ENCODE measurements at places on chromosomes 5 and 9.

DNA sequence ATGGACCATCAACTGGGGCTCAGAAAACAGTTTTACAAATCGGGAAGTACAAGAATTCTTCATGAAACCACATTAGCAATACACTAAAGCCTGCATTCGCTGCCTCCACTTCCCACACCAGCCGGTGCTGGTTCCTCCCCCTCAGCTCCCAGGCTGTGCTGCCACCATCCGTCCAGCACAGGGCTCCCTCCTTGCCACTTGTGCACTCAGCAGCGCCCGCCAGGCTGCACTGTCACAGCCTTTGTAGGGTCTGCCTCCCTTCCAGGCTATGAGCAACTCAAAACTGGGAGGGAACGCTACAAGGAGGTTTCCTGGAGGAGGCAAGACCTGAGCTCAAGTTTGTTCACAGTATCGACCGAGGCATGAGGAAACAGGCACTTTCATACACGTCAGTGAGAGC, 7.7 kb downstream of the MAPK9 start:
- no peak for DNase-seq

DNA sequence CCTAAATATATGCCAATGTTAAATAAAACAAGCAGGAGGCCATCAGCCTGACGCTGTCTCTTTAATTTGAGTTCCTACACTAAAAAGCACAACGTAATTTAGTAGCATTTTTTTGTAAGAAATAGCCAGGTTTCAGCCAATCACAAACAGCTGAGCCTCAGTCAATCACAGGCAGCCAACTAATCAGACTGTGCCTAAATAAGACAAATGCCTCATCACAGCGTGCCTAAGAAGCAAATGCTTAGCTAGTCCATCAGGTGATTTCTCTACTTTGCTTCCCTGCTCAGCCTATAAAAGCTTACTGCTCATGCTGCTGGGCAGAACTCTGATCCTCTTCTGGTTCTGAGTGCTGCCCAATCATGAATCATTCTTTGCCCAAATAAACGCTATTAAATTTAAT, 38.3 kb upstream of the RORB start:
- DNase-seq, result no peak

DNA sequence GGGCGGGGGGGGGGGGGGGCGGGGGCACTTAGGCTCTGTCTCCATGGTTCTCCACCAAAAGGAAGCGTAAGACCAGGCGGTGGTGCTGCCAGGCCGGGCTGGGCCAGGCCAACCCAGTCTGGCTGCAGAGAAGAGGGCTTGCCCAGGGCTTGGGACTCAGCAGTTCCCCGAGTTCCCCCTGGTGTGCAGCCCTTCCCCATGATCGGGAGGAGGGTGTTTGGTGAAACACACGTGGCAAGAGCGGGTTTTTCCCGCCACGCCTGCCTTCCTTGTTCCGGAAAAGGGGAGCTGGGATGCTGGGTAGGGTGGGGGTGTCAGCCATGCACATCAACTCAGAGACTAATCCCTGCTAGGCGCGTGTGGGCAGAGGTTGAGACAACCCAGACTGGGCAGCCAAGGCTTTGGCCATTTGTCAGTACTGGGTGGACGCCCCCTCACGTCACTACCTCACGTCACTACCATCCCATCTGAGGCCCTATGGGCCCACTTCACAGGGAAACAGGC, 32.9 kb downstream of the PRRX2 start:
- no peak for DNase-seq

GRCh38 chr5:88680253-88681132, 202.5 kb downstream of the MEF2C start:
- peak; percentile 73 for DNase-seq

- DNase-seq, result no peak
Observed at GRCh38 chr9:12884736-12885395, 110.0 kb downstream of the LURAP1L start.

DNA sequence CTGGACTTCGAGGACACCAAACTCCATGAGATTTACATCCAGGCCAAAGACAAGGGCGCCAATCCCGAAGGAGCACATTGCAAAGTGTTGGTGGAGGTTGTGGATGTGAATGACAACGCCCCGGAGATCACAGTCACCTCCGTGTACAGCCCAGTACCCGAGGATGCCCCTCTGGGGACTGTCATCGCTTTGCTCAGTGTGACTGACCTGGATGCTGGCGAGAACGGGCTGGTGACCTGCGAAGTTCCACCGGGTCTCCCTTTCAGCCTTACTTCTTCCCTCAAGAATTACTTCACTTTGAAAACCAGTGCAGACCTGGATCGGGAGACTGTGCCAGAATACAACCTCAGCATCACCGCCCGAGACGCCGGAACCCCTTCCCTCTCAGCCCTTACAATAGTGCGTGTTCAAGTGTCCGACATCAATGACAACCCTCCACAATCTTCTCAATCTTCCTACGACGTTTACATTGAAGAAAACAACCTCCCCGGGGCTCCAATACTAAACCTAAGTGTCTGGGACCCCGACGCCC, 1.3 kb downstream of the PCDHGC3 start:
- DNase-seq, result no peak

DNA sequence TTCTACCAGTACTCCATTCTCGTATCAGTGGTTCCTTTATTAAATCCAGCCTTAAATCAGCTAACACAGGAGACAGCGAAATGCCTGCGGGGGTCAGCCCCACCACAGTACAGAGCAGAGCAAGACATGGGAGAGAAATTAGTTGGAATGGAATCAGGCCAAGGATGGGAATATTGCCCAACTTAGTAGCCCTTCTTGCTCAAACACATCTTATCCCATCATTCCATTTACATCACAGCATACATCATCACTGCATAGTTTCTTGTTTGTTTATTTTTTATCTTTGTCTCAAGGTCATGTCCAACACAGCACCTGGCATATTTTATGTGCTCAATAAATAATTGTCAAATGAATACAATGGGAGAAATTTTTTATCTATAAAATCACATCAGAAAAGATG, 34.3 kb upstream of the DAB2 start:
- DNase-seq, result no peak

GRCh38 chr5:57692582-57693487, 210.2 kb upstream of the ACTBL2 start:
- DNase-seq, result no peak

All from CD4-positive, alpha-beta T cell treated with Interleukin-15 for 4 hours (primary cell).